ENCODE measurements at places on chromosomes 1 and 21.

DNA sequence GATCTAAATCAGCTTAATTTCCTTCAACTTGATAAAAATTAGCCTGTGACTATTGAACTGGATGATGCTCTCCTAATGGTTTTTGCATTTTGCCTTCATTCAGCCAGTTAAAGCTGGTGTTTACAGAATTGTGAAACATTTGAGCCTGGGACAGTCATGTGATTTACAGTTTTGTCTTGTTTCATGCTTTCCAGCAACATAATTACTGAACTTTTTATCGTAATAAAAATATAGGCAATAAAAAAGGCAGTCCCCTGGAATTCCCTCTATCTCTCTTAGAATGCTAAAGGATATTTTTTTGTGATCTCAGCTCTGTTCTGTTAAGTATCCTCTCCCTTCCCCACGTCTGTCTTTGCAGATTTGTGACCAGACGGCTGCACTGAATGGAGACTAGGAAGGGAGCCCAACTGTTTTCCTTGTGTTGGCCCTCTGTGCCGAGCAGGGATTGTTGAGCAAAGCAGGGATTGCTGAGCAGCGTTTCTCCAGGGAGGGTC, 70.3 kb upstream of the RGL1 start:
- DNase-seq: no peak

DNA sequence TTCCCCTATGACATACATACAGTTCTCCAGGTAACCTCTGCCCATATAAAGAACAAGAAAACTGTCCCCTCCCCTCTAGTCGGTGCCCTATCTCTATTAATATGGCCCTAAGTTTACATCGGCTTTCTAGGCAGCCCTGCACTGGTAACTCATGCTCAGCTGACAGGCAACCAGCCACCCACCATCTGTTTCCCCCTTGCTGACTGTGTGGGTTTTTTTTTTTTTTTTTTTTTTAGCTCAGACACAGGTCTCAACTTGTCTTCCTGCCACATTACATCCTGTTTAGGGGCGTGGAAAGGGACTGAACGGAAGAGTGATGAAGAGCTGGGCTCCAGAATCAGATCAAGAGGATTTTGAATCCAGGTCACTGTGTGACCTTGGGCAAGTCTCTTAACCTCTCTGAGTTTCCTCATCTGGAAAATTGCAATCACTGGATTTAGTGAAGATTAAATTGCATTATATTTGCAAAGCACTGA, 14.0 kb downstream of the LAPTM5 start:
- DNase-seq: peak; percentile 88

- no peak for DNase-seq
Observed at GRCh38 chr1:202809597-202810159, 1.1 kb upstream of the PCAT6 start.

DNA sequence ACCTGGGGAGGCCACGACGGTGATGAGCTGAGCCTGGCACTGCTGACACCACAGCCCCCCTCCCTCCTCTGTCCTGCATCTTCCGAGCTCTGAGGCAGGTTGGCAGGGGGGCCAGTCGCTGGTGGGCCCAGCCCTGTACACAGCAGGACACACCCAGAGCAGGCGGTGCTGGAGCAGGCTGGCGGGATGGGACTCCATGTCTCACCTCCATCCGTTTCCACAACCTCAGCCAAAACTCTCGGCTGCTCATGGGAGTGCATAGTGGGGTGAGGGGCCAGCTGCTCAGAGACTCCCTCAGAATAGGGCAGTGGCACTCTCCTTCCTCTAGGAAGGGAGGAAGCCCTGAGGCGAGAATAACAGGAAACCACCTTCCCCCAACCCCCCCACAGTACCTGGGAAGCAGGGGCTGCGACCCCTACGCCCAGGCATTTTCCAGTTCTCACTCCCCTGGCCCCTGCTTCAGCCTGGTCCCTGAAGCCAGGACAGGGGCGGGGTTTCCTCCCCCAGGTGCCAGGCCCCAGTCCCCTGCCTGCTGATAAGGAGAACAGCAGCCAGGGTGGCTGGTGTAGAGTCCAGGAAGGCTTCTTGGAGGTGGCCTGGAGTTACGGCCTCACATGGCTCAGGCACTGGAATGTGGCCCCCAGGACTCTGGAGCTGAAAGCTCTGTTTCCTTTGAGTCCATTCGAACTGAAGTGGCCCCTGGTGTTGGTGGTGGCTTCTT, 3.2 kb upstream of the IBA57 start:
- DNase-seq: no peak

DNA sequence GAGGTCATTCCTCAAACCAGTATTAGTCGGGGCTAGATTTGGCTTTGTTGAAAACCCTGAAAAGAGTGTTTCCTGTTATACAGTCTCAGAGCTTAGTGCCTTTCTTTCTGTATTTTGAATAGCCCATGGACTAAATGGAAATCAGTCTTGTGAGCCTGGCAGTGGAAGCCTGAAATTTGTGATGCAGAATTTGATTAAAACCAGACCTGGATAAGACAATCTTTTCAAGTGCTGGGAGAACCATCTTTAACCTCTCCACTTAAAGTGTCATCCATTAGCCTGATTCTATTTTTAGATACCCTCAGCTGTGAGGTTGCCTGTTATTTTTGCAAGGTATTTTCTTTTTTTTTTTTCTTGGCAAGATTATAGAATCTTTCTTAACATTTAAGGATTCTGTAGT, 19.5 kb downstream of the ACTN2 start:
- no peak for DNase-seq

DNA sequence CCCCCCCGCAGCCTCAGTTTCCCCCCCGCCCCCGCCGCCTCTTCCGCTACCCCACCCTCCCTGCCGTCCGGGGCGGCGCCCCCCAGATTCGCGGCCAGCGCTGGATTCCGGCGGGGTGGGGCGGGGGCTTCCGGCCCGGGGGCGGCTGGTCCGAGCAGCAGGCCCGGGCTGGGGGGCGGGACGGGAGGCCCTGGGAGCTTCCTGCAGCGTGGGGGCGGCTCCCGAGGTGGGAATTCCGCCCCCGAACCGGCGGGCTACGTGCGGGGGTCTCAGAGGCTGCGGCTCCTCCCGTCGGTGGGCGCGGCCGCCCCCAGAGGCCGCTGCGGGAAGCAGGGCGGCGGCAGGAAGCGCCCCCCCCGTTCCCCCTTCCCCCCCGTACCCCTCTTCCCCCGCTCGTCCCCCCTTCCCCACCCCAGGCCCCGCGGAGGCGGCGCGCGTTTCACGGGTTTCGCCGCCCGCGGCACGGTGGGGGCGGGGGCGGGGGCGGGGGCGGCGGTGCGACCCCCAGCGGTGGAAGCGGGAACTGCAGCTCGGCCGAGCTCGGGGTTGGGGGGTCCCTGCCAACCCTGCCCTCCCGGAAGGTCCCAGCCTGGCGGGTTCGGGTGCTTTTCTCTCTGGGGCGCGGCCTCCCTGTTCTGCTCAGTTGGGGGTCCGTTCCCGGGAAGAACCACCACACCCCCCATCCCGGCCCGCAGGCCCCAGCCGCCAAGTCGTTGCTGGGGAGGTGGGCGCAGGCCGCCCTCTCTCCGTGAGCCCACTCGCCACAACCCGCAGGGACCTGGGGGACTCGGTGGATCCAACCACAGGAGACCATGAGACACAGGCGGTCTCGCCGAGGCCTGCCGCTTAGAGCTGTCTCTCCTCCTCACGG, 76.3 kb downstream of the MORN1 start:
- peak; percentile 81 for DNase-seq
